Bone marrow (tissue), 2 donors: ENCODE measurements at places on chromosomes 4 and X.

GRCh38 chr4:109645874-109646710 lies 57.2 kb downstream of the CASP6 start:
- no peak for DNase-seq

DNA sequence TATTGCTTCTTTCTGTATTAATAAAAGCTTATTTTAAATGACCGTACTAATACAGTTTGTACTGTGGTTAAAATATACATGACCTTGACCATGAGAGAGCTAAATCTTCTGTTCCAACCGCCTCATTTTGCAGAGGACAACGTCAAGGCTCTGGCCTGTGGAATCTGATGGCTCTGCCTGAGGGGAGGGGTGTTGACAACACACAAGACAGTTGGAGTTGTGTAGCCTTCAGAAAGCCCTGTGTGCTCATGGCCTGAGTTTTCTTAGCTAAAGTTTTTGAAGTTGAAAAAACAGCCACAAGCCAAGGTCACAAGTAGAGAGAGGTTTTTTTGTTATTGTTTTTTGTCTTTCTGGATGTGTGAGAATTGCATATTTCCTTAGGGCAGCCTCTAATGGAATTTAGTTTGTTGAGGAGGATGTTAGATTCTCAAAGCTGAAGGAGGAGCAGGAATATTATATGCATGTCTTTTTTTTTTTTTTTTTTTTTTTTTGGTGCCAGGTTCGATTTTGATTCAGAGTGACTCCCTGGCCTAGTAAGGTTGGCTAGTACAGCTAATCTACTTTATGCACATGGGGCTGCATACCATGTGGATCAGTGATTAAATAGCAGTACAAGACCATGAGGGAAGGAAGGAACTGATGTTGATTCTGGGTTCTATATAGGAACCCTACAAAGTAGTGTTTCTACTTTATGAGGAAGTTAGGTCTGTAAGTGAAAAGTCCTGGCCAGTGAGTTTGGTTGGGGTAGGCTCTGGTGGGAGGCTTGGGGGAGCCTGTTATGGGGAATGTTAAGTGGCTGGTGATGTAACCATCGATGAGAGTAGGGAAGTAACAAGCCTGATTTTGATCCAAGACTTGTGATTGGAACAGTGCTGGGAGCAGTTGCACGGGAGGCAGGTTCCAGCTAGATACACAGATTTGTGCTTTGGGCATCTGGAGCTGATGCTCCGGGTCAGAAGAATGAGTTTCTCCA lies 20.3 kb downstream of the SMS start:
- DNase-seq = no peak

- no peak for DNase-seq
Observed at GRCh38 chrX:118271775-118272174, 74.1 kb upstream of the WDR44 start.

DNA sequence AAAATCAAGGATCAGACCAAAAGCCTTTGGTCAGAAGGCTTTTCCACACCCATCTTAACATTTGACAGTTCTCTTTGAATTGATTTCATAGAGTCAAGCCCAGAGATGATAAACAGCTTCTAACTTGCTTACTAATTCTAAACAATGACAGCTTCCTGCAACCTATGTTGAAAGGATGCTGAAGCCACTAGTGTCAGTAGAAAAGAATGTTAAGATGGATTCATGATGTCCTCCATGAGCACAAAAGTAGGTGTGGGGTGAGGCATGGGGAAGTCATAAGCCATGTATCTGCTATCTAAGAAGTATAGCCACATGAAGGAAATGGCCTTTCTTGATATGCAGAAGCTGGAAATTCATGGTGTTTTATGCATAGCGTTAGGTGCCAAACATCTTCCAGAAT lies 269.3 kb downstream of the DHX15 start:
- no peak for DNase-seq

DNA sequence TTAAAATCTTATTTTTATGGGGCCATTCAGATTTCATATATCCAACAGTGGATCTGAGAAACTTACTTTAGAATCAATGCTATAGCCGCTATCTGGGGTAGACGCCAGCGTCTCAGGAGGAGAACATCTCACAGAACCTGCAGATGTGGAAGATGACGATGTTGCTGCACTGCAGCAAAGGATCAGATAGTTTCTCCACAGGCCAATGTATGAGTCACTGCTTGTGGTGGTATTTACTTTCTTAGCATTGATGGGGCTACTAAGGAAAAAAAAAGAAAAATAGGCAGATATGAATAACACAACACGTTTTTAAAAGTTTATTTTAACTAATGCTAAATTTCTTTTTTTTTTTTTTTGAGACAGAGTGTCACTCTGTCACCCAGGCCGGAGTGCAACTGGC lies 85.9 kb downstream of the ZAR1 start:
- DNase-seq = no peak

DNA sequence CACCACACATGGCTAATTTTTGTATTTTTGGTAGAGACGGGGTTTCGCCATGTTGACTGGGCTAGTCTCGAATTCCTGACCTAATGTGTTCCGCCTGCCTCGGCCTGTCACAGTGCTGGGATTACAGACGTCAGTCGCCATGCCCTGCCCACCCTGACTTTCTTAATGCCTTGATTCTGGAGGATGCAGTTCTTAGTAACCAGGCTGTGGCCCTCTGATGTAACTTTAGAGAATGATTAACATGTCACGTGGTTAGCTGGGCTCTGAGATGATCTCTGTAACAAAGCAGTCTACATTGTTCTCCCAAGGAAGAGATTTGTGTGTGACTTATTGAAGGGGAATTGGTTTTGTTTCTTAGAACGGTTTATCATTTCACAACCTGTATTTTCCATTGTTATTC lies 30.6 kb downstream of the ANK2 start:
- DNase-seq = no peak

- DNase-seq = no peak
Observed at GRCh38 chrX:108250654-108251579, 159.3 kb downstream of the ATG4A start.

DNA sequence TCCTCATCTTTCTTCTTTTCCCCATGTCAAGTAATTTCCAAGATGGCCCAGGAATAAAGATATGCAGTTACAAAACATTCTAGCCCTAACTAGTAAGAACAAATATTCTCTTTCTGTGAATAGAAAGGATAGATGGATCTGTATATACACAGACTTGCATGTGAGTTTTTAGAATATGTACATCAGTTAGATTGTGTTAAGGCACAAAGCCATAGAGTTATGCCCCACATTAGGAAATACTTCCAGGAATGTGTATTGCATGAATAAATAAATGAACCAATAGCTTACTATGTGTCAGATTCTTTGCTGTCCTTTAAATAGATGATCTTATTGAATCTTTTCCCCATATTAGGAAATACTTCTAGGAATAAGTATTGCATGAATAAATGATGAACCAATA lies 46.0 kb upstream of the TMPRSS11E start:
- DNase-seq = no peak

GRCh38 chr4:174999407-174999806 lies 81.2 kb downstream of the ADAM29 start:
- no peak for DNase-seq

- no peak for DNase-seq
Observed at GRCh38 chr4:105162123-105162796, 15.6 kb downstream of the TET2 start.

DNA sequence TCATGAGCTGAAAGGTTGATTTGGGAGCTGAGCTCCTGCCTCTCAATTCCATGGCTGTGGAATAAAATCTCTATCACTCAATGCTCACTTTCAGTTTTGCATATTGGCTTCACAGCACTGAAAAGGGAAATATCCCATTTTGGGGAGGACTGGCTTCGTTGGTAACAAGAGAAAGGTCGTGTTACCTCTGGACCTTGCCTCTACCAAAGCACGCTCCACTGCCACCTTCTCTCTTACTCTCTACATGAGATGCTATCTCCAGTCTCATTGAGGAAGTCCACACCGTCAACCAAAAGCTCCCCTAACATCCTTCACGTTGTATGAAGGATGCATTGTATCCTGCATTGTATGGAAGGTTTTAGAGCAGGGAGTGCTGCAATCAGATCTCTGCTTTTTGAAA lies 195.0 kb upstream of the LDB2 start:
- DNase-seq = no peak

DNA sequence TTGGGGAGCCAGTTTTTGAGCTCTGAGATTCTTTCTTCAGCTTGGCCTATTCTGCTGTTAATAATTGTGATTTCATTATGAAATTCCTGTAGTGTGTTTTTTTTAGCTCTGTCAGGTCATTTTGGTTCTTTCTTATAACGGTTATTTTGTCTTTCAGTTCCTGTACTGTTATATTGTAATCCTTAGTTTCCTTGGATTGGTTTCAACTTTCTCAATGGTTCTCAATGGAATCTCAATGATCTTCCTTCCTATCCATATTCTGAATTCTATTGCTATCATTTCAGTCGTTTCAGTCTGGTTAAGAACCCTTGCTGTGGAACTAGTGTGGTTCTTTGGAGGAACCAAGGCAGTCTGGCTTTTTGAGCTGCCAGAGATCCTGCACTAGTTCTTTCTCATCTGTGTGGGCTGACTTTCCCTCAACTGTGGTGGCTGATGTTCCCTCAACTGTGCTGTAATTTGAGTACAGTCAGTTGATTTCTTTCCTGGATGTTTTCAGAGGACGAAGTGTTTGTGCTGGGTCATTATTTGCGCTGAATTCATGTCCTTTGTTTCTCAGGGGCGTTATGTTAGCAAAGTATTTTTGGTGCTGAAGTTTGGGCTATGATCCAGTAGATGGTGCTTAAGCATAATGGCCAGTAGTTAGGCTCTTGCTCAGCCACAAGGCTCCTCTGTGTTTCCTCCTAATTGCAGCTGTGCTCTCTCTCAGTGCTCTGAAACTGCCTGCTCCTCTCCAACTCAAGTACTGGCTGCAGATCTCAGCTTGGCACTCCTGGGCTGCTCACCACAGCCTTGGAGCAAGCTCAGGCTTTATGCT lies 27.5 kb downstream of the ENPEP start:
- DNase-seq = no peak

DNA sequence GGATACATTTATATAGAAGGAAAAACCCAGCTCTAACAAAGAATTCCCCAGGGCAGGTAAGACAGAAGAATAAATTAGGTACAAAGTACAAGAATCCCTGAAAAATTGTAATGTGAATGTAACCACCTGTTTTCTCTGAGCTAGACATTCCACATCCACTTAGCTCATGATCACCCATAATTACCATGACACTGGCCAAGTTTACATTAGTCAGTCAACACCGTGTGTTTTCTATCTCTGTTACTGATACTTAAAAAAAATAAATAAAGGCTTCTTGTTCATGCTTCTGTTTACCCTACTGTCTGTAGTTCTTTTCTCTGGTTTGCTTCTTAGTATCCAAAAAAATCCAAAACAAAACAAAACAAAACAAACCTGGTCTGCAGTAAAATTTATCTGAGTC lies 66.0 kb downstream of the CBLL2 start:
- no peak for DNase-seq

GRCh38 chr4:145909773-145910172 lies 28.9 kb downstream of the ZNF827 start:
- no peak for DNase-seq

DNA sequence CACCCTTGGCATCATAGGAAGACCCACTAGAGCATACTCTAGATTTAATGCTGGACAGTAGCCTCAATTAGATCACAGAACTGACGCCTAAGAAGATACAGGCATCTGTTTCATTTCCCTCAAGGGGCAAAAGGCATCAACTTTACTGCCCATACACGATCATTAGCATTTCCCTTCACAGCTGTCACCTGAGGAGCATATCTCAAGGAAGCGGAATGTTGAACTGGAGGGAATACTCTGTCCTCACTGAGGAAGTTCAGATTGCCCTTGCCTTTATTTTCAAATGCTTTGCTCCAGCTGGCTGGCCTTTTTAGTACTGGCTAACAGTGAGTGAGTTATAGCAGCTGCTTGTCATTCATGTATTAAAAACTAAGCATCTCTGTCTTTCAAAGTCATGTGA lies 508.4 kb upstream of the GALNT7 start:
- DNase-seq = no peak

- DNase-seq = no peak
Observed at GRCh38 chr4:138669479-138670315, 345.9 kb upstream of the NOCT start.
